ENCODE measurements at places on chromosomes 5 and 9.

- DNase-seq, result no peak
Observed at GRCh38 chr9:93301291-93301811, 117.4 kb downstream of the WNK2 start.

GRCh38 chr5:56640763-56641406 lies 174.5 kb upstream of the MAP3K1 start:
- DNase-seq, result no peak

GRCh38 chr9:120845255-120845654 lies 2.5 kb upstream of the PSMD5 start:
- no peak for DNase-seq

DNA sequence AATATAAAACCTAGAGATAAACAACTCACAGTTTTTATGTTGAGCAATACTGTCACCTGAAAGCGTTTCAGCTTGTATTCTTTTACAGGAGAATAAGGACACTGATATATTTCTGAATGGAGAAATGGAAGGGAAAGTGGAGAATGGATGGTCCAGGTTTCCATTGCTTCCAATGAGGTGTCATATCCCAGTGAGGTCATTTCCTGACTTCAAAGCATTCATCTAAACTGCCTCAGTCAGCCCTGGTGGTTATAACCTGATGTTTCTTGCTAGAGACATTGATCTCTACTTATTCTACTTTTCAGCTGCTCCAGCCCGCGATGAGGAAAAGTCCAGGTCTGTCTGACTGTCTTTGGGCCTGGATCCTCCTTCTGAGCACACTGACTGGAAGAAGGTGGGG lies 2.6 kb downstream of the GABRA1 start:
- no peak for DNase-seq

DNA sequence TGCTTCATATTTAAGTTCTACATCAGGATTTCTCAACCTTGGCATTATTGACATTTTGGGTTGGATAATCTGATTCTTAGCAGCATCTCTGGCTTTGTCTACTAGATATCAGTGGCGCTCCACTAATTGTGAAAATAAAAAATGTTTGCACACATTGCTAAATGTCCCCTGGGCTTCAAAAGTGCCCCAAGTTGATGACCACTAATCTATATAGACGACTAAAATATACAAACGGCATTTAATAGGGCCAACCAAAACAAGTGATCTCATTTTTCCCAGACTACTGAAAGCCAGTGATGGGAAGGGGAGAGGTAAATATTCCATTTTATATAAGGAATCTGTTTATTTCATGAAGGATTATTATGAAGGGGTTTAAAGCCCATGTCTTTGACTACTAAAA lies 118.6 kb downstream of the HOMER1 start:
- no peak for DNase-seq

DNA sequence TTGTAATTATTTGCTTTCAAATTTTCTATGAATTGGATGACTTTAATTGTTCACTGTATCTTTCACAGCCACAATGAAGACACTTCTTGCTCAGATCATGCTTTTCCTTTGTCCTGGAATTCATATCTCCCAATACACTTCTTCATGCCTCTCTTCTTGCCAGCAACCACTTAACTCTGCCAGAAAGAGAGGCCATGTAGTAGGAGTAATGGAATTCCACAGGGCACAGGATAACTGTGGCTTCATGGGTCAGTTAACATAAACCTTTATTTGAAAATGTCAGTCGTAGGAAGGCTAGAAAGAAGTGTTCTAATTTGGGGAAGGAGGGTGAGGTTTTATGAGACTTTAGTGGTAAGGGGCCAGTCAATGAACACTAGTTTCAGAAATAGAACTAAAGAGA lies 190.3 kb downstream of the TMEM167A start:
- no peak for DNase-seq

GRCh38 chr9:133955821-133956411 lies 36.2 kb downstream of the VAV2 start:
- DNase-seq, result peak; percentile 5

GRCh38 chr5:134141331-134142050 lies 27.0 kb downstream of the TCF7 start:
- no peak for DNase-seq

GRCh38 chr9:75739884-75740611 lies 150.4 kb upstream of the PCSK5 start:
- DNase-seq, result no peak

- DNase-seq, result no peak
Observed at GRCh38 chr9:134748591-134748990, 107.0 kb downstream of the COL5A1 start.

DNA sequence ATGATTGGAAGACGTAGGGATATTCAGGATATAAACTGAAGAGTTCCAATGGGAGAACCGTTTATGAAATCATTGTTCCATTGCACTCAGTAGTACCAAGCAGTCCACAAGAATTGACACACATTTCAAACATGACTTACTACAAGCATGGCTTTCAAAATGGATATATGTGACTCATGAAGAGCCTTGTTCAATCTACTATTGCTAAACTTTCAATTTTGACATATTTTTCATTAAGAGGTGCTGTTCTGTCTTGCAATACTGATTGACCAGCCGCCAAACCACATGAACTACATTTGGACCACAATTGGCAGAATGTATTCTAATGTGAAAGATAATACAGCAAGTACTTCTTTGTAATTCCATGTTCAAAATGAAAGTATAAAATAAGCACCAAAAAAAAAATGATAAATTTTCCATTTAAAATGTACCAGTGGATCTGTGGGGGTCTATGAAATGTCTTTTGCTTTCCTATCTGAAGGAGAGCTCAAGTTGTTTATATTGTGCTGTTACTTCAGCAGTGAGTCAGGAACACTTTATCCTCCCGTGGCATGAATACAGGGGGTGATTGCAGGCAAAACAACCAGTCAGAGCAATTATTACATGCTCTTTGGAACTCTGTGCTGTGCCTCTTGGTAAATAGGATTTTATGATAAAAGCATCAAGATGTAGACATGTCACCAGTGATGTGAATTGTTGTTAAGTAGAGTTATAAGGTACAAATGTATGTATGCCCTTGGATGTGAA lies 366.0 kb downstream of the ARRDC3 start:
- DNase-seq, result no peak

- no peak for DNase-seq
Observed at GRCh38 chr9:87195306-87195705, 248.0 kb upstream of the GAS1 start.

- DNase-seq, result no peak
Observed at GRCh38 chr5:139492700-139493192, 10.2 kb upstream of the STING1 start.

DNA sequence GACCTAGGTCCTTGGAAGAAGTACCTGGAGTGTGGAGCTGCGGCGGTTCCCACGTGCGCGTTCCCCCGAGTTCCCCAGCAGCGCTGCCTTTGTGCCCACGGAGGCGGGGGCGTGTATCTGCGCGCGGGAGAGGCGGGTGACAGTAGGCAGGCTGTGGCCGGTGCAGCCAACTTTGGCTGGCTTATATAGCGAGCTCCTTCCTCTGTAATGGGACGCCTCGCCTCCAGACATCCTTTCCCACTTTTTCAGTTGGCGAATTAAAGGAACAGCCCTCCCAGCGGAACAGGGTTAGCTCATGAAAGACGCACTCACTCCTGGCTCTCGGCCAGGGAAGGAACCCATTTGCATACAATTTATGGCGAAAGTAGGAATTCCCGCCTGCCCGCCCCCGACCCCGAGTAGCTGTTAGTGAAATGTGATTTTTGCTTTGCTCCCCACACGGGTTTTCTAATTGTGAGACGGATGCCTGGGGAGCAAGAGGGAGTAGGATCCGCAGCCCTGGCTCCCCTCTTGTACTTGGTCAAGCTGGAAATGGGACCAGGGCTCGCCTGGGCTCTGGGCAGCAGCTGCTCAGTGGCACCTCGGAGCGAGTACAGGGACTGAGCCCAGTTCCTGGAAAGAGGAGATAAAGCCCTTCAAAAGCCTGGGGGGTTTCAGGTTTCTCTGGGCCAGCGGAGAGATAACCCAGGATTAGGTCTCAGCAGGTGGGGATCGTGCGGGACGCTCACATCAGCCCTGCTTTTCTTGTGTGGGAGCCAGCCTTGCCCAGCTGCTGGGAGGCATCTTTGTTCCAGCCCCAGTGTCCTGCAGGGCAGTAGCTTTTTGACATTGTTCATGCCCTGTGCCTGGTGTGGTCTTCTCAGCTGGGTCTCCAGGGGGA lies at the start of gene TNC:
TNC (minus strand) TSS at position 159 of the 880 bp plus-strand sequence. CDS start 27,139 bp downstream, outside the sequence.
- DNase-seq, result no peak

- no peak for DNase-seq
Observed at GRCh38 chr9:110880189-110880588, 158.1 kb downstream of the LPAR1 start.

- DNase-seq, result no peak
Observed at GRCh38 chr5:128353441-128354107, 184.5 kb downstream of the FBN2 start.

DNA sequence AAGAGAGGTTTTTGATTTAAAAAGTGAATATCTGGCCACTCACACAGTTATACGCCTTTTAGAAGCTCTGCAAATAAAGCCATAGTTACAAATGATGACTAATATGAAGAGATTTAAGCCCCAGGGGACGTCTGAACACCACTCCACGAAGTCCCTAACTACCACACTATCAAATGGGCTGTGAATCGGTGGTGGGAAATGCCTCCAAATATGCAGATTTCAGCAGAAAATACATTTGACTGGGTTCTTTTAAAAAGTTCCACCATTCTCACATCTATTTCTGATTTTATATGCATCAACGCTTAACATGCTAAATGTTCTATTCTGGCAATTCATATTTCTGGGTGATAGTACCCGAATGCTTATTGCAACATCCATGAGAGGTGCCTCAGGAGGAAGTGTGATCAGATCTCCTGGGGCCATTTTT lies 22.5 kb downstream of the TICAM2 start:
- no peak for DNase-seq

DNA sequence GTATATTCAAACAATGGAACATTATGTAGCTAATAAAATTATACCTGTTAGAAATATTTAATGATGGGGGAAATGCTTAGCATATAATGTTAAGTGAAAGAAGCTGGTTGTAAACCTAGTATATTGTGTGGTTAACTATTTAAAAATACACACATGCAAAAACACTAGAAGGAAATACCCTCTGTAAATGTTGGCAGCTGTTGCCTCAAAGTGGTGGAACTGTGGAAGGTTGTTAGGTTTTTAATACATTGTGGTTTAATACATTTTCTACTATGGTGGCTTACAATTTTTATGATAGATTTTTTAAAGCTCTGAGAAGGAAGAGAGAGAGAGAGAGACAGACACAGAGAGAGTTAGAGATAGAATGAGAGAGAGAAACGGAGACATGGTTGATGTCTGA lies 74.9 kb downstream of the COL15A1 start:
- DNase-seq, result no peak

DNA sequence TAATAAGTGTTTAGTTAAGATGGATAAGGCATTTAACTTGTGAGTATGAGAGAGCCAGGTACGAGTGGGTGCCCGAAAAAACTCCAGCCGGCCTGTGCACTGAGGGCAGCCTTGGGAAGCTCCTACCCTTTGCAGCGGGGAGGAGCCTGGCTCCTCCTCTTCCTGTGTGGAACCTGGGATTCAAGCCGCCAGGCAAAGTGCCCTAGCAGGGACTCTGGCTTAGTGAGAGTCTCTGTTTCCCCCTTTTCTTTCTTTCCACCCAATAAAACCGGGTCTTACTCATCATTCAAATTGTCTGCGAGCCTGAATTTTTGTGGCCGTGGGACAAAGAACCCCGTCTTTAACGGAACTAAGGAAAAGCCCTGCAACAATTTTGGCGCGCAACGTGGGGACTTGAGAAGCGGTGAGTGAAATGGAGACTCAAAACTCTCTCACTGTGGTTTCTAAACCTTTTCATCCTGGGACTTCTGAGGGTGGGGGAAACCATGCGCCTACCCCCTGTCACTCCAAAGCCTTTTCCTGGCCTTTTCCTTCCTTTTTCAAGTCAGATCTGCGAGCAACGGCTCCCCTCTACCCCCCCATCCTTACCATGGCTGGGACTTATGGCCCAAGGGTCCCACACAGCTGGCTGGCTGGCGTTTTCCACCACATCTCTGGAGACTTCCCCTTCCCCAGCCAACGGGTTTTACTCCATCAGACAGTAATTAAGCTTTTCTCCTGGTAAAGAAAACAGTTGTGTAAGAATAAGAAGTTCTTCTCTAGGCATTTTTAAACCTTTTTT lies 535.7 kb upstream of the ACO1 start:
- no peak for DNase-seq

DNA sequence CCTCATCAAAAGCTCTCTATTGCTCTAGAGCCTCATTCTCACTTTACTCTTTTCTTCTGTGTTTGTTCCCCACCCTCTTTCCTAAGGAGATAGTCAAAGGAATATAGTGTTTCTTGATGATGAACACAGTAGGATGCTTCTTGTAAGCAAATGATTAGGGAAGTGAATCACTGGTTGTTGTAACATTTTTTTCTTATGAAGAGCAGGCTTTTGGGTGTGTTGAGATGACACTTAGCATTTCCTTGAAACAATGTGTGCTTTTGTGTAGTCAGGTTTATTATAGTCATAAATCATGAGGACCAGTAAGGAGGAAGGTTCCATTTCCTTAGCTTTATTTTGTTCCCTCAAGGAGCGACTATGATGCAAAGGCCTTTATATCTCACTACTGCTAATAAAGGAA lies 1991.3 kb upstream of the C9orf72 start:
- DNase-seq, result no peak

- no peak for DNase-seq
Observed at GRCh38 chr9:112531666-112532282, 45.1 kb downstream of the KIAA1958 start.

- no peak for DNase-seq
Observed at GRCh38 chr5:149682532-149683075, 47.5 kb upstream of the PPARGC1B start.

DNA sequence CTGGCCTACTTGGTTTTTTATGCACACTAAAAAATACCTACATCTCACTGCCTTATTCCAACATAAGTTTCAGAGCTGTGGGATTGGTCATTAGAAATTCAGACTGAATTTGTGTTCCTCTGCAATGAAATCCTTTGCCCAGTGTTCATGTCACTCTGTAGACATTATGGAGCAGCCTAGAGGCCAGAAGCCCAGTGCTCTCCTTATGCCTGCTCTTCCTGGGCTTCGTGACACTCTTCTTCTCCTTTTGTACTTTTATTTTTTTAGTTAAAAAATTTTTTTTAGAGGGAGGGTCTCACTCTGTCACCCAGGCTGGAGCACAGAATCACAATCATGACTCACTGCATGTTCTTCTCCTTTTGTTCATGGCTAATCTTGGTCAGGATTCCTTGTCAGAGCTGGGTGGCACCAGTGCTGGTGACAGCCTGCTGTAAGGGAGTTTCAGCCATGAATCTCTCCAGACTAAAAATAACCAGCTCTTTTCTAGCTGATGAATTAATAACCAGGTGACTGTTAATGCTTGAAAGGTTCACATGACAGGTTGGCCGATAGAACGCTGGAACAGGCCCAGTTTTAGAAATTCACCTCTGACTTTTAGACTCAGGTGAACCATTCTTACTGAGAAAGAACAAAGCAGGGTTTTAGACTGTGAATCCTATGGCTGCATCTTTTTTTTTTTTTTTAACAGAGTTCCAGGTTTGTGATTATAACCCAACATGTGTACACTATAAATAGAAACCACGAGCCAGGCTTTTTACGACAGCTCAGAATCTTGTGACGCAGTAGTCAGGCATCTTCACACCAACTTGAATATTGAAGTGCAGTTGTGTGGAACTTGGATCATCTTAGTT lies 34.1 kb upstream of the C5orf47 start:
- no peak for DNase-seq

GRCh38 chr9:32128546-32128945 lies 255.9 kb upstream of the ACO1 start:
- no peak for DNase-seq

- no peak for DNase-seq
Observed at GRCh38 chr5:142915813-142916424, 145.7 kb downstream of the ARHGAP26 start.

Data from stimulated activated CD4-positive, alpha-beta T cell treated with anti-CD3 and anti-CD28 coated beads, TNF-alpha, amount 100 ng/mL, for 1 hour (primary cell).